ENCODE measurements at places on chromosomes 7 and 10.

- no peak for DNase-seq
These were observed 145.2 kb upstream of the ANK3 start for GRCh38 chr10:60534761-60535389.

DNA sequence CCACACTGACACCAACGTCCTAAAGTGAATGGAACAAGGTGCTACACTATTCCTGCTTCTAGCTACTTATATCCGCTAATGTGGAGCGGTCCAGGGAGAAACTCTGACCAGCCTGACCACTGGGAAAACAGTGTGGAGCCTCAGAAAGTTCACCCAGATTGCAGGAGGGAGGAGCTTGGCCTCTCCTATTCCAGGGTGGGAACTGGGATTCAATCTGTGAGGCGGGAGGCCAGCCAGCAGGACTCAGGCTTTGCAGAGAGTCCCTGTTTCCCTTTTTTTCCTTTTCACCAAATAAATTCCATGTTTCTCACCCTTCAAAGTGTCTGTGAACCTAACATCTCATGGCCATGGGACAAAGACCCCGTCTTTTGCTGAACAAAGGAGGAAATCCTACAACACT lies 86.4 kb upstream of the SEMA3C start:
- no peak for DNase-seq

DNA sequence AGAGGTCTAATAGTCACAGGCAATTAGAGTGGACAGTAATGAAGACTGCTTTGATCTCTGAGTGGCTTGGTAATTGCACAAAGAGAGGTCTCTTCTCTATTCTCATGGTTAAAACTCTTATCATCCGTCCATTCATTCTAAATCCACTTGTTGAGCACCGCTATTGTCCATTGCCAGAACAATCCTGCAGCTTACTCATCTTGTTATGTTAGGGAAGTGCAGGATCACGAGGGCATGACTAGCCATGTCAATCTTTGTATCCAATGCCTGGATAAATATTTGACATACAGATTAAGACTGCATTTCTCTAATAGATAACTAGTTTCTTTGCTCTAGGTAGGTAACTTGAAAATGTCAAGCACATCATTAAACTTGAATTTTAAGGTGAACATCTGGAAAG lies 14.9 kb downstream of the SFTPD start:
- no peak for DNase-seq

GRCh38 chr7:2488272-2488645 lies 12.1 kb upstream of the GRIFIN start:
- DNase-seq: no peak

DNA sequence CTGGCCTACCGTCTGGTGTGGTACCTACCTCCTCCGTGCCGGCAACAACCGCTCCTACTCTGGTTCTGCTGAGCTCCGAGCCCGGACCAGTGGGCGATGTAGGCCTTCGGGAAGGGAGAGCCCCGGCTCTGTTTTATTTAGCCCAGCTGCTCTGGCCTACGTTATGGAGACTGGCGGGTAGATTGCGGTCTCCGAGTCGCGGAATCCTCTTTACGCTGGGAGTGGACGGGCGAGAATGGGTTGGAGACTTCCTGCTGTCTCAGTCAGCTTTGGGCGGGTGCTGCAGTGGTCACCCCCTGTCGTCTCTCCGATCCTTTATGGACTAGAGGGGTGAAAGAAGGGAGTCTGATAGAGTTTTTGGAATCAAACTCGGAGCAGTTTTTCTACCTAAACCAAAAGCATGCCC lies 406 bp downstream of the CBLL1 start:
- DNase-seq: no peak

GRCh38 chr10:35470925-35471315 lies 134.2 kb upstream of the GJD4 start:
- no peak for DNase-seq

DNA sequence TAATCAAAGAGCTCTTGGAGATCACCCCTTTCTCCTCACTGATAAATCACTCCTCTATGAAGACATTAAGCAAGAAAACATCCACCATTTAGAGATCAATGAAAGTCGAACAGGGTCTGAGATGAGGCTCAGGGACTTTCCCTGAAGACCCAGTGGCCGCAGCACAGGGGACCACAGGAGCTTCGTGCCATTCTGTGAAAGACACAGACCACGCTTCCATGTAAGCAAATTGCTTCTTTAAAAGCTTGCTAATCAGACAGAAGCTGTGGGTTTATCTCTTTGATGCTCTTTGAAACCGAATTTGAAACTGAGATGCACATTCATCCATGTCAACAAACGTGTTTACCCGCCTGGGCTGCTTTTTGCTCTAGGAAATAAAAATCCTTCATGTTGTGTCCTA lies 231.9 kb upstream of the PPP2R2D start:
- no peak for DNase-seq

DNA sequence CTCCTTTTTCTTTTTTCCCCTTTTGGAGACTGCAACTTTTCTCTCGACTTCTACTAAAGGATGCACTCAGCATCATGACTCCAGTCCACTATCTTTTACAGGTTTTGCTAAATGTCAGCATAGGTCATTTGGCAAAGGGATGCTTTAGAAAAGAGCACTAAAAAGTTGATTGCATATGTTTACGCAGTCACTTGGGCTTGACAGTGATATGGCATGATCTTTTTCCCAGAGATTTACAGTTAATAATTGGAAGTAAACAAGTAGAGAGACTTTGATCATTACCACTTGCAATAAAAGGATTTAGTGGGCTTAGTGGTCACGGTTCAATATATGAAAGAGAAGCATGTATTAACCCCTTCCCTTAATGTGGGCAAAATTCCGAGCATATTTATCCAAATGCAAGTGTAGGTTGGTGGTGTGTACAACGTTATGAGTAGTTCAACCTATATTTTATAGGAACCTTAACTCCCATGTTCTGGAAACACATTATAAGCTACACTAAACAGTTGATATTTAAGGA lies 1.8 kb downstream of the BMI1 start:
- no peak for DNase-seq

GRCh38 chr7:77826300-77826699 lies 27.7 kb downstream of the PHTF2 start:
- DNase-seq: no peak

- DNase-seq: no peak
These were observed 103.5 kb downstream of the LSMEM1 start for GRCh38 chr7:112584290-112584689.

- no peak for DNase-seq
These were observed 19.7 kb downstream of the SKIDA1 start for GRCh38 chr10:21505711-21506278.

DNA sequence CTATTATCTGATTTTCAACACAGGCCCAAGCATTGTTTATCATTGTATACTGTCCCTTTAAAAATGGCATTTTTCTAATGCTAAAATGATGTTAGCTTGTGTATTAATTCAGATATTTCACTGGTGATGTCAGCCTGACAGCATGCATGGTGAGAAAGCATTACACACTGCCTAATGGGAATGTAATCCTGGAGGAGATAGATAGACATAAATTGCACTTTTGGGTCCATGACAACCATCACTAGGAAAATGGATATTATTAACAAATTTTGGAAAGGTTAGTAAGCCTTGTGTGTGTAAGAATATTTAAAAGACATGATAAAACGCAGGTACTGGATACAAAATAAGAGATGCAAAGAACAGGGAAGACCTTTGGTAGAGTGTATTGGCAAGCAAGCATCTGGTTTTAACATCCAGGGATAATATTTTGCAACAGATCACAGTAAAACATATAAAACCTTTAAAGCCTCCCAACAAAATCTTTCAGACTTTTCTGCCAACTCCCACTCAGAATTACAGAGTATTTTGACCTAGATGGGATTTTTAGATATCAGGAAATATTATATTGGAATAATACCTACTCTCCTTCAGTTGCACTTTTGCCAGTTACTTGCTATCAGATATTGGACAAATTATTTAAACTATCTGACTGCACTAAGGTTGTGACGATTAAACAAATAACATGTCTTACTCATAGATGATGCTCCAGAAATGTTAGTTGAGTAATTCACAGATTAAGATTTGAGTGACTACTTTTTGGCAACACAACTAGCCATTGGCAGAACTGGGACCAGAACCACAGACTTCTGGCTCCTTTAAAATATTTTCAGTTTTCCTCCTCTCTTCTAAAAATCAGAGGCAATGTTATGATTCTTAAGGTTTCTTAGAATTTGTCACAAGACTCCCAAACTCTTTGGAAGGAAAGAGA lies 291.6 kb upstream of the SEMA3C start:
- DNase-seq: no peak

DNA sequence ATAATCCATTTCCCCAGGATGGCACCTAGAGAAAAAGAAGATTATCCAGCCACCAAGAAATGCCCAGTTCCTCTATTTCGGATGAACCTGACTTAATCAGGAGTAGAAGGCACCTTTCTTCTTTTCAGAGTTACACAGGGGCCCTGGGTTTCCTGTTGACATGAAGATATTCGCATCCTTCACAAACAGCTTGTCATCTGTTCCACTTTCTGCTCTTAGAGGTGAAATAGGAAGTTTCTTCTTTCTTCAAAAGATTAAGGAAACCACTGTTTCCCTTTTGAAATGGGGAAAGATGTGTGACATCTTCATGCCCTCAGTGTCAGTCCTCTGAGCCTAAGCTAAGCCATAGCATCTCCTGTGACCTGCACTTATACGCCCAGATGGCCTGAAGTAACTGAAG lies 39.1 kb upstream of the RAB18 start:
- DNase-seq: peak; percentile 49

GRCh38 chr10:13658264-13658663 lies 71.5 kb downstream of the PRPF18 start:
- DNase-seq: no peak

- DNase-seq: no peak
These were observed 30.6 kb downstream of the MYL10 start for GRCh38 chr7:101598422-101598985.

DNA sequence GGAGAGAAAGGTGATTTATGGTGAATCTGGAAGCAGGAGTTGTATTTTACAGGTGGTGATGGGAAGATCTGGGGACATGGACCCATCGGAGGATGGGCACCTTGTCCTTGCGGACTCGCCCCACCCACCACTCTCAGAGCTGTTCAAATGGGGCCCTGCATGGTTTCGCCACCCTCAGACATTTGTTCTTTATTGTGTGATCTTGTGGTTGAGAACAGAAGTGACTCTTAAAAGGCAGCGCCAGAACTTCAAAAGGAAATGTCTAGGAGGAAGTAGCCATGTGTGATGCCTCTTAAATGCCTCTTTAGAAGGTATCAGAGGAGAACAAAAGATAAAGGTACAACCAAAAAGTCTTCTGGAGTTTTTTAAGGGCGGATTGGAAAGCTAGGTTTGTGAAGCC lies 205.7 kb downstream of the KIAA1217 start:
- peak; percentile 16 for DNase-seq
